ENCODE measurements at places on chromosomes 13 and 19. TPM values are rescaled to one million over a fixed set of nuclear protein-coding genes. Genes with fewer than 3 reads are reported as not detected.

C19orf81 gene
- 11.5 TPM for total RNA-seq

LGI4 gene
- total RNA-seq: 0.16 TPM

SH2D3A gene
- total RNA-seq: 15.4 TPM

RETN gene
- total RNA-seq: not detected

ZSCAN4 gene
- total RNA-seq: not detected

ZNF91 gene
- 0.31 TPM for total RNA-seq

UPF3A gene
- total RNA-seq: 30.3 TPM

C1QTNF9 gene
- not detected for total RNA-seq

MYH14 gene
- 5.5 TPM for total RNA-seq

TTC9B gene
- 1.1 TPM for total RNA-seq

PDE4C gene
- 0.15 TPM for total RNA-seq

OVOL3 gene
- total RNA-seq: 0.15 TPM

CDC42EP5 gene
- total RNA-seq: not detected

RGL3 gene
- total RNA-seq: 1.9 TPM

PNMA8B gene
- not detected for total RNA-seq

OXGR1 gene
- not detected for total RNA-seq

FARP1 gene
- total RNA-seq: 11.6 TPM

KIR2DL1 gene
- not detected for total RNA-seq

PALM3 gene
- 2.2 TPM for total RNA-seq

GIPR gene
- total RNA-seq: 1.7 TPM

APC2 gene
- 1.2 TPM for total RNA-seq

ZNF226 gene
- 19.2 TPM for total RNA-seq

INSL3 gene
- total RNA-seq: 0.32 TPM

ZNF730 gene
- not detected for total RNA-seq

SERP2 gene
- total RNA-seq: not detected

RBM26 gene
- total RNA-seq: 26.4 TPM

ZNF536 gene
- total RNA-seq: not detected

ZGLP1 gene
- total RNA-seq: 1.4 TPM

TDRD12 gene
- 0.08 TPM for total RNA-seq

CYP4F2 gene
- total RNA-seq: 0.22 TPM

SLC7A10 gene
- 0.15 TPM for total RNA-seq

FGF22 gene
- 1.2 TPM for total RNA-seq

ANKRD24 gene
- total RNA-seq: 0.26 TPM

KIR3DL2 gene
- total RNA-seq: not detected

CYSLTR2 gene
- not detected for total RNA-seq

SSC5D gene
- 0.45 TPM for total RNA-seq

ACP7 gene
- 0.12 TPM for total RNA-seq

PLIN5 gene
- total RNA-seq: 0.26 TPM
